Activated CD4-positive, alpha-beta T cell treated with anti-CD3 and anti-CD28 coated beads, Interleukin-2, amount 10 ng/mL, durations not matched to agents 7 days and 5 days (primary cell): ENCODE measurements at places on chromosomes 12 and 14. TPM values are rescaled to one million over a fixed set of nuclear protein-coding genes. Genes with fewer than 3 reads are reported as not detected.

GRCh38 chr14:23801766-23802165, 151.8 kb upstream of the DHRS4 start:
- no peaks in the 10 kb centered on the region for H3K4me1 ChIP-seq
- H3K4me3 ChIP-seq: no peak overlapping the region
- H3K27me3 ChIP-seq: peaks cover 15% of the 10 kb centered on the region
- H3K36me3 ChIP-seq: no peaks in the 10 kb centered on the region
- DNase-seq: no peak

GRCh38 chr14:61499991-61500390, 178.6 kb downstream of the PRKCH start:
- DNase-seq: no peak
- no peaks in the 10 kb centered on the region for H3K27me3 ChIP-seq
- no peak overlapping the region for H3K27ac ChIP-seq
- peaks cover 80% of the 10 kb centered on the region for H3K4me1 ChIP-seq
- no peak overlapping the region for H3K4me3 ChIP-seq

- H3K27me3 ChIP-seq: no peaks in the 10 kb centered on the region
- H3K27ac ChIP-seq: no peak overlapping the region
- H3K36me3 ChIP-seq: no peaks in the 10 kb centered on the region
- H3K4me1 ChIP-seq: no peaks in the 10 kb centered on the region
These were observed 30.4 kb upstream of the LRIG3 start for GRCh38 chr12:58950739-58951100.

GRCh38 chr12:130791629-130792028, 47.4 kb downstream of the STX2 start:
- H3K27me3 ChIP-seq: no peaks in the 10 kb centered on the region
- H3K36me3 ChIP-seq: peaks cover 30% of the 10 kb centered on the region
- no peak for DNase-seq
- no peak overlapping the region for H3K4me3 ChIP-seq

GRCh38 chr14:28055008-28055407, 711.6 kb upstream of the FOXG1 start:
- no peaks in the 10 kb centered on the region for H3K4me1 ChIP-seq
- no peaks in the 10 kb centered on the region for H3K36me3 ChIP-seq
- no peaks in the 10 kb centered on the region for H3K27me3 ChIP-seq
- H3K27ac ChIP-seq: no peak overlapping the region
- no peak overlapping the region for H3K4me3 ChIP-seq
- DNase-seq: no peak

DNA sequence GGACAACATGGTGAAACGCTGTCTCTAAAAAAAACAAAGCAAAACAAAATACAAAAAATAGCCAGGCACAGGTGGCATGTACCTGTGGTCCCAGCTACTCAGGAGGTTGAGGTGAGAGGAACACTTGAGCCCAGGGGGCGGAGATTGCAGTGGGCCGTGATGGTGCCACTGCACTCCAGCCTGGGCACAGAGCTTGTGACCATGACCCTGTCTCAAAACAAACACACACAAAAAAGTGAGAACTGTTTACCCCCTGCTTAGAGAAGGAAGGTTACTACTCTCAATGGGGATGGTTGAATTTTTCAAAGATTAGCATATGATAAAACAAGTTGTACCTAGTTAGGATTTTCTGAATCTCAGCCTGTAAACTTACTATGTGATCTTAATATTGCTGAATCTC, 68.0 kb downstream of the ZFP36L1 start:
- peaks cover 4% of the 10 kb centered on the region for H3K27me3 ChIP-seq
- H3K4me3 ChIP-seq: no peak overlapping the region
- no peak for DNase-seq
- H3K4me1 ChIP-seq: peaks cover 13% of the 10 kb centered on the region
- peaks cover 4% of the 10 kb centered on the region for H3K36me3 ChIP-seq
- no peak overlapping the region for H3K27ac ChIP-seq

GRCh38 chr12:119710965-119711551, 43.1 kb downstream of the PRKAB1 start:
- H3K4me1 ChIP-seq: no peaks in the 10 kb centered on the region
- peaks cover 87% of the 10 kb centered on the region for H3K36me3 ChIP-seq

- H3K27ac ChIP-seq: no peak overlapping the region
- H3K36me3 ChIP-seq: no peaks in the 10 kb centered on the region
- peaks cover 20% of the 10 kb centered on the region for H3K4me1 ChIP-seq
- peaks cover 10% of the 10 kb centered on the region for H3K27me3 ChIP-seq
These were observed 10.3 kb upstream of the STK38L start for GRCh38 chr12:27233814-27234213.

- no peaks in the 10 kb centered on the region for H3K36me3 ChIP-seq
- H3K4me3 ChIP-seq: peak overlapping the region; percentile 22
- H3K4me1 ChIP-seq: peaks cover 13% of the 10 kb centered on the region
- no peak overlapping the region for H3K27ac ChIP-seq
These were observed 700 bp downstream of the SIX6 start for GRCh38 chr14:60509438-60510253.

DNA sequence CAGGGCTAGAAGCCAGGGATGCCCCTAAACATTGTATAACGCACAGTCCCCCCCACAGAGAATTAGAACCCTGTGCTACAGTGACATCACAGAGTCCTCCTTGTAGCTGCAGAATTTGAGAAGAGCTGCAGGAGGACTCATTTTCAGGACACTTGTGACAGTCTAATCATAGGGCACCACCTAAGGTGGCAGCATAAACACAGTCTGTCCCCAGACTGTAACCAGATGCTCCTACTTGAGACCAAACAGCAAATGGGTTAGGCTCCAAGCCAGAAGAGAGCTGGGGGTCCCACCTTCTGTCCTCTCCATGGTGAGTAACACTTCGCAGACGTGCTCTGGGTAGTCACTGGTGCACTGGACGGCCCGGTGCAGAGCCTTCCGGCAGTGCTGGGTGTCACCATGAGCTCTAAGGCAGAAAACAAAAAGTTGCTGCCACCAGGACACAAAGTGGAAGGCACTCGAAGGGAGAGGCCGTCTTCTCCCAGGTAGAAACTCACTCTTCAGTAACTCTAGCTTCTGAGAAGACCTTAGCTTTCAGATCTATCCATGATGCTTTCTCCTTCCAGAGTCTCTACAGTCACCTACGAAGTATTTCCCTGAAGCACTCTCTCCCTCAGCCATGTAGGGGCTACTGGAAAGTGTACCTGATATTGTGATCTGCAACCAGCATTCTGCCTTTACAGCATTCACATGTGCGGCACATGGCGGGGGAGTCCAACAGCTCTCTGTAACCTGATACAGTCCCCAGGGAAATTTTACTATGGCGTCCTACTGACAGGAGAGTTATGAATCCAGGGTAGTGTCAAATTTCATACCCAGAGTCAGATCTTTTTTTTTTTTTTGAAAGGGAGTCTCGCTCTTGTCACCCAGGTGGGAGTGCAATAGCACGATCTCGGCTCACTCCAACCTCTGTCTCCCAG, 17.1 kb downstream of the FICD start:
- H3K4me3 ChIP-seq: no peak overlapping the region
- peaks cover 58% of the 10 kb centered on the region for H3K36me3 ChIP-seq
- no peak for DNase-seq
- H3K4me1 ChIP-seq: peaks cover 7% of the 10 kb centered on the region
- no peak overlapping the region for H3K27ac ChIP-seq

DNA sequence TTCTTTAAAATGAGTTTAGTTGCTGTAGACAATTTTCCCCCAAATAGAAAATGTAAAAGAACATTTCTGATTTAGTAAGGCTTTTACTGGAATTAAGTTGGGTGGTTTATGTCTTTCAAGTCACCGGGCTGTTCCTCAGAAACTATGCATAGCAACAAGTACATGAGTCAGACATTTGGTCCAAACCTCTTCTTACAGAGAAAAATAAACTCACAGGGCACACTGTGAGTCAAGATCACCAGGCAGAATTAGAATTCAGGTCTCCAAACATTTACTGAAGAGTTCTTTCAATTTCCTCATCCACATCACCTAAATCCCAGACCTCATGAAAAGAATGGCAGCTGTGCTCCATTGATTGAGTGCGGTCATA, 476.1 kb upstream of the SOX5 start:
- no peak for DNase-seq
- peaks cover 13% of the 10 kb centered on the region for H3K4me1 ChIP-seq
- no peaks in the 10 kb centered on the region for H3K27me3 ChIP-seq
- H3K27ac ChIP-seq: no peak overlapping the region
- no peak overlapping the region for H3K4me3 ChIP-seq

DNA sequence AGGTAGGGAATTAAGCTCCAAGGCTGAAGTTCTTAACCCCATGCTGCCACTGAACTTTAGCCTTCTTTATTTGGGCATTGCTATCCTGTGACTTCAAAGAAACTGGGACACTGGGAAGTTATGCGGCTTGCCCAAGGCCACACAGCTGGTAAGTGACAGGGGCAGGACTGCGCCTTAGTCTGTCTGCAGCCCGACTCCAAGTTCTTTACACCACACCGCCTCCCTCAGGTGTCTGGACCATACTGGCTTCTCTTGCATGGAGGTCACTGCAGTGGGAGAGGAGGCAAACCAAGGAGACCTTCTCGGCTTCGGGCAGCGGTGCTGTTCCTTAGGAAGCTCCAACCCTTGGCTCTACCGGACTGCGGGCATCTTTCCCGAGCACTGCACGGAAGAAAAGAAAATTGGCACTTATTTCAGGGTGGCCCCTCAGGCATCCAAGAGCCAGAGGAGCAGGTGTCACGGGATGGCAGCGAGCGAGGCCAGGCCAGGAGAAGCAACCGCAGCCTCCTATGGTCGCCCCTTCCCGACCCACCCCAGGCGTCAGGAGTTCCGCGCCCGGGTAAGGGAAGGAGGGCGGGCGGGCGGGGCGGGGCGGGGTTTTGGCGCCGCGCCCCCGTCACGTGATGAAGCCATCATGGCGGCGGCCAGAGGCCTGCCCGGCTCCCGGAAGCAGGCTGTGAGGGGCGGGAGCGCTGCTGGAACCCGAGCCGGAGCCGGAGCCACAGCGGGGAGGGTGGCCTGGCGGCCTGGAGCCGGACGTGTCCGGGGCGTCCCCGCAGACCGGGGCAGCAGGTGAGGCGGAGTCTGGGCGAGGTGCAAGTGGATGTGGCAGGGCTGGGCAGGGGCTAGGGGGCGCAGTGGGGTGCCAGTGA, 16.4 kb upstream of the ESPL1 start:
- H3K36me3 ChIP-seq: peaks cover 27% of the 10 kb centered on the region
- peak overlapping the region; percentile 99 for H3K4me3 ChIP-seq
- peak; percentile 73 for DNase-seq
- peaks cover 47% of the 10 kb centered on the region for H3K4me1 ChIP-seq
- no peaks in the 10 kb centered on the region for H3K27me3 ChIP-seq

DNA sequence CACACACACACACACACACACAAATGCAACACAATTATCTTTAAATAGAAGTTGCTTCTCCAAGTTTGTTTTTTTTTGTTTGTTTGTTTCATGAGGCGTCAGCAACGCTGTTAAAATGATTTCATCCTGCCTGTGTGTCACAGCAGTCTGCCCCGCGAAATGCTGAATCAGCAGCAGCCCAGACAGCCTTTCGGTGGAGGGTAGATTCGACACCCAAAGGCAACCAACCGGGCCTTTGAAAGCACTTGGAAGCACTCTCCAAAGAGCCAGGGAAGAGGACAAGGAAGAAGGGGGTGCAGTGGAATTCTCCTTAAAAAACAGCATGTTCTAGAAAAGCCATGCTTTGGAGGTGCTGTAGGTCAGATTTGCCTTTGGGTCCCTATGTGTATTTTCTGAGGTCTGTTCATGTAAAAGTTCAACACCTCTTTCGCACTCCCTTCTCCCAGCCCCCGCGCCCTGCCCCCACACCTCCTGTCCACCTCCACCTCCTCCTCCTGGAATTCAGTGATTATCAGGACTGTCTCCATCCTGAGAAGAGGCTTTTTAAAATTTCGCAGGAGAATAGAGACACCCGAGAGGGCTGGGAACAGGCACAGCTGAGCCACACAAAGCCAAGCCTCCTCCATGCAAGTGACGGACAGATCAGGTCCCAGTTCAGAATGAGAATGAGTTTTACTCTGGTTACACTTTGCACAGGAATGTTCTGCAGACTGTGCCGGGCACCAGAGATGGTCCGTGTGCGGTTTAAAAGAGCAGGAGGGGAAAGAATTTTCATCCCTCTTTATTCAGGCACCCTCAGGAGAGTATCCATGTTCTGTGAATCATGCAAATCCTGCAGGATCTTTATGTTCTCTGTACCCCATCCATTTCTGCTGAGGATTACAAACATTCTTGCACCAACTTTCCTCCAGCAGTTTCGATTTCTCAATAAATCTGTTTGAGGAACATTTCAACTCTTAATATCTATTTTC, 177.9 kb downstream of the ETV6 start:
- H3K27me3 ChIP-seq: no peaks in the 10 kb centered on the region
- DNase-seq: no peak
- H3K4me3 ChIP-seq: no peak overlapping the region
- H3K36me3 ChIP-seq: peaks cover 21% of the 10 kb centered on the region

GRCh38 chr14:35971965-35972630, 146.0 kb downstream of the BRMS1L start:
- no peak overlapping the region for H3K27ac ChIP-seq
- no peak for DNase-seq
- H3K4me1 ChIP-seq: no peaks in the 10 kb centered on the region
- H3K4me3 ChIP-seq: no peak overlapping the region
- peaks cover 15% of the 10 kb centered on the region for H3K27me3 ChIP-seq
- no peaks in the 10 kb centered on the region for H3K36me3 ChIP-seq

- no peaks in the 10 kb centered on the region for H3K36me3 ChIP-seq
- no peaks in the 10 kb centered on the region for H3K4me1 ChIP-seq
- no peak for DNase-seq
- no peak overlapping the region for H3K4me3 ChIP-seq
- H3K27ac ChIP-seq: no peak overlapping the region
These were observed 649.3 kb downstream of the RPS29 start for GRCh38 chr14:48936849-48937248.

DNA sequence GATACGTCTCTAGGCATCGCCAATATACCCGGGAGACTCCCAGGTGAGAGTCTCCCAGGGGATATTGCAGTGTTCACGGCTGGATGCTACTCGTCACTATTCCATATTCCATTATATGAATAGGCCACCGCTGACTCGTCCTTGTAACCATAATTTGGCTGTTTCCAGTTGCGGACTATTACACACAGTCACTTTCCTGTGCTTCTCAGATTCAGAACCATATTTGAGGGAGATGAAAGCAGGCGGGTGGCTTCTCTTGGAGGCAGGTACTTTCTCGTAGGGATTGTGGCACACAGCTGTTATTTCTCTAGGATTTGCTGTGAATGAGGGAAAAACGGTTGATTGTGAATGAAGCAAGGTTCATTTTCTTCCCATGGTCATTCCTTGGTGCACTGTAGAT, 73.0 kb downstream of the ADGRD1 start:
- DNase-seq: no peak
- H3K4me3 ChIP-seq: no peak overlapping the region
- no peaks in the 10 kb centered on the region for H3K36me3 ChIP-seq
- no peak overlapping the region for H3K27ac ChIP-seq

GRCh38 chr12:124940143-124940392, 25.6 kb upstream of the UBC start:
- H3K27me3 ChIP-seq: no peaks in the 10 kb centered on the region
- no peak overlapping the region for H3K4me3 ChIP-seq
- H3K36me3 ChIP-seq: peaks cover 14% of the 10 kb centered on the region
- H3K27ac ChIP-seq: no peak overlapping the region
- DNase-seq: no peak

MYL6 gene
- total RNA-seq: 1,336 TPM

NKX2-1 gene
- not detected for total RNA-seq

C12orf42 gene
- 1.0 TPM for total RNA-seq

CLEC2A gene
- not detected for total RNA-seq

CMKLR1 gene
- total RNA-seq: not detected

CDK17 gene
- 43.5 TPM for total RNA-seq
